ENCODE measurements at places on chromosomes 3 and 15. TPM values are rescaled to one million over a fixed set of nuclear protein-coding genes. Genes with fewer than 3 reads are reported as not detected.

FAIM gene
- 20.8 TPM for polyA plus RNA-seq

PLSCR5 gene
- polyA plus RNA-seq, result not detected

PTH1R gene
- polyA plus RNA-seq, result 0.76 TPM

GNAT1 gene
- not detected for polyA plus RNA-seq

KLF15 gene
- polyA plus RNA-seq, result not detected

C3orf80 gene
- polyA plus RNA-seq, result 3.7 TPM

SLC12A6 gene
- 6.0 TPM for polyA plus RNA-seq

CHRM5 gene
- polyA plus RNA-seq, result not detected

- no peak for DNase-seq
Observed at GRCh38 chr3:38978729-38979128, 73.0 kb downstream of the SCN11A start.

- DNase-seq, result no peak
Observed at GRCh38 chr3:52240059-52240885, 1.3 kb upstream of the TWF2 start.

DNA sequence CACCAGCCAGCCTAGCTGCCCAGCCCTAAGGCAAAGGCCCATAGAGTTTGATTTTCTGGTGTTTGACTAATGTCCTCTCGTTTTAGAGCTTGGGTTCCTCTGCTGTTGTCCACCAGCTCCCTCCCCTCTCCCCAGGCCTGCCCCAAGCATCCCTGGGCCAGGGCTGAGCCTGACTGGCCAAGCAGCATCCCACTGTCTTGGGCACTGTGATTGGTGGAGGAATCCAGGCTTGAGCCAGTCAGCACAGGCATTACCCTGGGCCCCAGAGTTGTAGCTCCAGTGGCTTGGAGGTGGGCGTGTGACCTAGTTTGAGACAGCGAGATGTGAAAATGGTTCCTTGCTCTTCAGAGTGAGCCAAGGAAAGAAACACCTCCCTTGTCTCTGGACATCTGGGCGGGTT lies 155.3 kb upstream of the MEF2A start:
- DNase-seq, result no peak

DNA sequence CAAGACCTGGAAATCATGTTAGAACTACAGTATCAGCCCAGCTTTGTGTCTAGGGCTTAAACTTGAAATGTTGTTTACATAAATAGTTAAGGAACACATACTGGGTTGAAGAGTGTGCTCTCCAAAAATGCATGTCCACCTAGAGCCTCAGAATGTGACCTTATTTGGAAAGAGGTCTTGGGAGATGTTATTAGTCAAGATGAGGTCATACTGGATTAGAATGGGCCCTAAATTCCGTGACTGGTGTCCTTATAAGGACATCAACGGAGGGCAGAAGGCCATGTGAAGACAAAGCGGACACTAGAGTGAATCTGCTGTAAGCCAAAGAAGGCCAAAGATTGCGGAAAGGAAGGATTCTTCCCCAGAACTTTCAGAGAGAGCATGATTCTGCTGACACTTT lies 759.2 kb upstream of the CFAP20DC start:
- no peak for DNase-seq

DNA sequence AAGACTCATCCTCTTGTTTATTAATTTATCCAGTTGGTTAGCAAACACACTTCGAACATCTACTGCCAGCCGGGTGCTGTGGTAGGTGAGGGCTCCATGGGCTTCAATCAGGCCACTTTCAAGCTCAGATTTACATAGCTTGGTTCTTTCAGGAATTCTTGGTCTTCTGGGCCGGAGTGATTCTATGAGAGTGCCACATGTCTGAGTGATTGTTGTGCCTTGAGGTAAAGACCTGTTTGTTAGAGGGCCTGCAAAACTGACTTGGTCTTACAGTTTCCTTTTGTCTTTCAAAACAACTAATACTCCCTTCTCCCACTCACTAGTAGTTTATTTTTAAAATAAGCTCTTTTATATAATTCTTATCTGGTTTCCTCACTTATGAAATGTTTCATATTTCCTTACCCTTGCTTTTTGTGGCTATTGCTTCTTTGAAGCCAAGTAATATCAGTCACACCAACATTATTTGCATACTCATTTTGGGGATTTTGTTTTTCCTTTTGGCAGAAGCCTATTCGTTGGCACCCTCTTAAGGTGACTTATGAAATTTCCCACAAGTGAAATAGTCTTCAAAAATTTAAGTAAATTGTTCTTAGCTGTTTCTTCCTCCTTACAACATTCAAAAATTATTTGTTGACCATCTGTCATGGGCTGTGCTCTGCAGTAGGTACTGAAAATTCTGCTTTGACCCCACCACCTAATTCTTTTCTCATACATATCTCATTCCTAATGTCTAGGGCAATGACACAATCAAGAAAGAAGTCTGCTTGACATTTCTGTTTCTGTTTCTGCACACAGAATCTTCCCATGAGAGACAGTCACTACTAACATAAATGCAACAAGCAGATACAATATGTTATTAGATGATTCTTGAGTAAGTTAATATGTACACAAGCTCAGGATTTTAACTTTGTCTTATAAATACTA lies 120.2 kb downstream of the LRRC28 start:
- no peak for DNase-seq

- DNase-seq, result no peak
Observed at GRCh38 chr3:152331998-152332397, 63.3 kb downstream of the MBNL1 start.
